Left lobe of liver (tissue), 2 donors: ENCODE measurements at places on chromosomes 5 and 9. TPM values are rescaled to one million over a fixed set of nuclear protein-coding genes. Genes with fewer than 3 reads are reported as not detected.
A peak's percentile ranks its signal among the peaks of the same experiment; 100 is the strongest.

The NUDCD2 gene
- 17.9 TPM for total RNA-seq

GRCh38 chr5:96031180-96031579, 69.5 kb upstream of the ELL2 start:
- DNase-seq: no peak

- no peak for DNase-seq
These were observed 3.9 kb upstream of the HK3 start for GRCh38 chr5:176902911-176903664.

GRCh38 chr9:36911601-36912412, 122.3 kb downstream of the PAX5 start:
- DNase-seq: no peak

The TNFSF8 gene
- 0.33 TPM for total RNA-seq

DNA sequence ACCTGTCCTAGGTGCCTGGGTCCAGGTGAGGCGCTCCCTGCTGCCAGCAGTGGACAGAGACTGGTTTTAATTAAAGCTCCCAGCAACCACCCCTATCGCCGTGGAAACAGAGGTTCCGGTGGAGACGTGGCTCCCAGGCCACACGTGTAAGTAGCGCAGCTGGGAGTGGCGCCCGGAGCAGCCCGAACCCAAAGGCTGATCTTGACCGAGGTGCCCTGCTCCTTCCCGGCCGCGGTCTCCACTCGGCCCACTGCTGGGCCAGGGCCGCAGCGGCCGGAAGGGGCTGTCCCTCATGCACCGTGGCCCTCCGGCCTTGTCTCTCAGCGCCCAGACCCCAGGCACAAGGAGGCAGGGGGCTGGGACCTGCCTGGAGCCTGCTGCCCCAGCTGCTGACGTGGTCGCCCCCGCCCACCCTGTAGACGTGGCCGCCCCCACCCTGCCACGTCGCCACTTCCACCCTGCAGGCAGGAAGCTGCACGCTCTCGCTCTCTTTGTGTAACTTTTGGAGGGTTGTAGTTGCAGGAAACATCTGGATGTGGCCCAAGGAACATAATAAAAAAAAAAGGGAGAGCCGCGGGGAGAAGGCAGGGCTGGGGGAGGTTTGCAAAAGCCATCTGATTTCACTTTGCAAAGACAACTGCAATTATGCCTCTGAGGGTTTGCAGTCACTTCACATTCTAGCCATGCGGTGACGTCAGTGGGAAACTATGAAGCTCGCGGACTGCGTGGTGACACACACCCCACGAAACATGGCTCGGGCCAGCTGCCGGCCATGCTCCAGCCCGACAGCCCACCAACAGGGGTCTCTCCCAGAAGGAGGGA, 129.9 kb downstream of the RXRA start:
- DNase-seq: peak; percentile 63

DNA sequence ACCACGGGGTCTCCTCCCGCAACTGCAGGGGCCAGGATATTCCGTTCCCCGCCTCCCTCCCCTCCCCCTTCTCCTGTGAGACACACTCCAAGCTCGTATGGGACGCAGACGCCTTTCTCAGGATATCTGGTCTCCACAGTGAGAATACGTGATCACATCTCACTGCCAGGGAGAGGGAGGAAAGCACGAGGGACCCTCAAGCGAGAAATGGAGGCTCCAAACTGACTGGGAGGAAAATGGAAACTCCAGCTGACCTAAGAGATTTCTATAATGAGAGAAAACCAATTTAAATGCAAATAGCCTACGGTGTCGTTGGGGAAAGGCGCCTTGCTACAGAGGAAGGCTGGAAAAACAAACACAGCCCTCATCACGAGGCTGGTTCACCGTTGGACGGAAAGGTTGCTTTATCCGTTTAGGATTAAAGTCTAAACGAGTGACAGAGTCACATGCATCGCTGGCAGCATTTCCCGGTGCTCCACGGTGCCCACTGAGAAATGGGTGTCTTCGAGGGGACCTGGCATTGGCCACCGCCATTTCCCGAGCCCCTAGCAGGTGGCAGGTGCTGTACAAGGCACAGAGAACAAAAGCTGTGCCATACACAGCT, 116.9 kb upstream of the CPEB4 start:
- peak; percentile 86 for DNase-seq

The TSTD2 gene
- total RNA-seq: 8.1 TPM

The DAB2 gene
- total RNA-seq: 7.6 TPM

The RNF180 gene
- 4.4 TPM for total RNA-seq

- DNase-seq: no peak
These were observed 40.1 kb downstream of the DCAF10 start for GRCh38 chr9:37840560-37841194.

GRCh38 chr5:61329550-61330128, 2.4 kb upstream of the ZSWIM6 start:
- DNase-seq: no peak

- no peak for DNase-seq
These were observed 140.6 kb upstream of the SLC12A2 start for GRCh38 chr5:127943061-127943371.

The ANKRD31 gene
- not detected for total RNA-seq

- no peak for DNase-seq
These were observed 472.0 kb upstream of the WWC1 start for GRCh38 chr5:167819406-167819805.

The INSYN2B gene
- not detected for total RNA-seq

The AFAP1L1 gene
- 2.6 TPM for total RNA-seq

DNA sequence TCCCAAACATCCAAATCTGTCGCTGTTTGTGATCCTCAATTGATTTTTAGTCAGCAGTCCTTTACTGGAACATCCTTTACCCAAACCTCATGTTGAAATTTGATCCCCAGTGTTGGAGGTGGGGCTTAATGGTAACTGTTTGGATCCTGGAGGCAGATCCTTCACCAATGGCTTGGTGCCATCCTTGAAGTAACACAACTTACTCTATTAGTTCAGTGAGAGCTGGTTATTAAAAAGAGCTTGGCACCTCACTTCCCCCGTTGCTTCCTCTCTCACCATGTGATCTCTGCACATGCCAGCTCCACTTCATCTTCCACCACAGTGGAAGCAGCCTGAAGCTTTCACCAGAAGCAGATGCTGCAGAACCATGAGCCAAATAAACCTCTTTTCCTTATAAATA, 40.3 kb downstream of the DNAJB5 start:
- DNase-seq: peak; percentile 52

The CTSV gene
- 0.15 TPM for total RNA-seq

DNA sequence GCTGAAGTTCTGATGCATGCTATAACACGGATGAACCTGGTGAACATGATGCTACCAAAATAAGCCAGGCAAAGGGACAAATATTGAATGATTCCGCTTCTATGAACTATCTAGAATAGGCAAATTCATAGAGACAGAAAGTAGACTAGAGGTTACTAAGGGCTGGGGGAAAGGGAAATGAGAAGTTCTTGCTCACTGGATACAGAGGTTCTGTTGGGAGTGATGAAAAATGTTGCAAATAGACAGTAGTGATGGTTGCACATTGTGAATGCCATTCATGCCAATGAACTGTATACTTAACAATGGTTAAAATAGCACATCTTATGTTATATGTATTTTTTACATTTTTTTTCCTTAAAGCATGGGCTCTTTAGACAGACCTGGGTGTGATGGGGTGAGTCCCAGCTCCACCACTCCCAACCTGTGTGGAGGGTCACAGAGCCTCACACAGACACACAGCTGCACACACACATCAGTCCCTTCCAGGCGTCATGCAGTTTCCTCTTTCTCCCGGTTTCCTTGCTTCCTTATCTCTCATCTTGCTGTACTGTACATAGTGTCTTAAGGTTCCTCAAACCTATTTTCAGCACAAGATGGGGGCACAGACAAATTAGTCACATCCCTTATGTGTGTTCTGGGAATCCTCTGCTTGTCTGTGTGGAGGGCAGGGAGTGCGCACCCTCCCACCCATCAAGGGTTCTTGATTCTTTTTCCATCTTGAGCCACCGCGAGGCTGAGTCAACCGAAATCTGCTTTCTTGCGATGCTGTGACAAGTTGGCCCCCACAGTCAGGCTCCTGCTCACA, 192.9 kb downstream of the CRB2 start:
- DNase-seq: no peak

The CRHBP gene
- total RNA-seq: 26.4 TPM

The ADRB2 gene
- total RNA-seq: 1.6 TPM

- no peak for DNase-seq
These were observed 5.0 kb upstream of the PTGER4 start for GRCh38 chr5:40674661-40675235.

The FLT4 gene
- total RNA-seq: 7.7 TPM

The MORN5 gene
- not detected for total RNA-seq

The ST8SIA4 gene
- total RNA-seq: 1.7 TPM

DNA sequence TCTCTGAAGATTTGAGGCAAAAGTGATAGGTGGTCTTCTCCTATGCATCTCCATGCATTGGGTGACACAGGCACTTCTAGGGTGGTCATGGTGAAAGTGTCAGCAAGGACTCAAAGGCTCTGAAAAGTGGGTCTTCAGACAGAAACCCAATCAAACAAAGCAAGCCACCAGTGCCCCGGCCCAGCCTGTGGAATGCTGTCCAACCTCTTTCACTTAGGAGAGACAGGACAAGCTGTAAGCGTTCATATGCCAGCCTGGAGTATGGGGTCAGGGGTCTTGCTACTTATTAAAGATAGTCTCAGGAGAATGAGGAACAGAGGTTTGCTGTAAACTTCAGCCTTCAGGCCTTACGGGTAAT, 324.5 kb downstream of the GADD45G start:
- DNase-seq: peak; percentile 8

The PCA3 gene
- total RNA-seq: 0.60 TPM

The CHSY3 gene
- total RNA-seq: 0.83 TPM

- no peak for DNase-seq
These were observed 258.8 kb upstream of the CHD1 start for GRCh38 chr5:99187611-99188010.

The NR5A1 gene
- total RNA-seq: 0.40 TPM

DNA sequence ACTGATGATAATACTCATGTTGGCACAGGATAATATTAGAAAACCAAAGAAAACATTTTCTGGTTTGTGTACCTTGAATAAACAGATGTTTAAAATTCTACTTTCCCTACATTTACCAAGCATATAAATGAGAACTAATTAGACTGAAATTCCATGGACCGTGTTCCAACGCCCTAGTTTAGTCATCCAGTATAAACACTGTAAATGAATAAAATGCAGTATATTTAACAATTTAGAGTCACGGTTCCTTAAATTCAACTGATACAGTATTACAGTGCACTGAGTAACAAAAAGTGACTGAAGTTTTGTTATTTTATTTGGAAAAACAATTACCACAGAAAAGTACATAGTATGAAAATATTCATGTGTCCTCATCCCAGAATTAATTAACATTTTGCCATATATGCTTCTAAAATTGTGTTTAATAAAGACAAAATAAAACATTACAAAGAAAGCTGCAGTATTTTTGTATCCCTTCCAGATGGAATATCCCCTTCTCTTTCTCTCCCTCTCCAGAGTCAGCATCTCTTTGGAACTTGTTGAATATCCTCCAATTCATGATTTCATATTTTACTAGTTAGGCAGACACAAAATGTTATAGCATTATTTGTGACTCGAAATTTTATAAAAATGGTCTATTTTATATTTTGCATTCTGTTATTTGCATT, 112.5 kb downstream of the HMHB1 start:
- DNase-seq: no peak

GRCh38 chr9:106964822-106965525, 102.0 kb downstream of the ZNF462 start:
- no peak for DNase-seq

DNA sequence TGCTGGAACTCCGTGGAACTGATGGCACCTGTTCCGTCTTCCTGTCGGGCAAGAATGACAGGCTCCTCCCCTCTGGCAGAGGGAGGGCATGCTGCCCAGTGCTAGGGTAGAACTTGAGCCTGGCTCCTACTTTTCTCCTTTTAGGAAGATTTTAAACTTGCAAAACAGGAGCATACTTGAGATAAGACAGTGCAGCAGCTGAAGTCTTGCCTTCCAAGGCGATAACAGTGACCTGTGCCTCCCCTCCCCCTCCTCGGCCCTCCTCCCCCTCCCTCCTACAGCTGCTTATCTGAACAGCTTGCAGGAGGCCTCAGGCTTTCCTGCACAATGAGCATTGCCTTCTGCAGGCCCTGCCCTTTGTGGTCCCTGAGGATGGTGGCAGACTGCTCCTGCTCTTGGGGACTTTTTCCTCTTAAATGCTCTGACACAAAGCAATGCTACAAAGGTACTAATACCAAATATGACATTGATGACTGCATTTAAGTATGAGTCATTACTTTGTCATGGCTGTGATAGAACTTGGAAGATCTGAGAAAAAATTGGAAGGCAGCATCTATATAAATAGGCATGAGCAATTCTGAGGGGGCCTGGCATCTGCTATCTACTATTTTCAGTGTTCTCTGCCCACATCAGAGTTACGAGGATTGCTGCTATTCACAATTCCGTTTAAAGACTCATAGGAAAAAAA, 2.0 kb downstream of the GADD45G start:
- peak; percentile 68 for DNase-seq

GRCh38 chr5:107129051-107129450, 541.7 kb downstream of the EFNA5 start:
- no peak for DNase-seq

GRCh38 chr9:89807682-89808075, 202.9 kb downstream of the GADD45G start:
- DNase-seq: no peak

GRCh38 chr5:31157720-31158119, 35.8 kb upstream of the CDH6 start:
- no peak for DNase-seq

GRCh38 chr5:154647114-154647760, 107.9 kb upstream of the LARP1 start:
- peak; percentile 81 for DNase-seq

GRCh38 chr9:130824643-130825350, 10.3 kb upstream of the ABL1 start:
- DNase-seq: no peak

The RNF20 gene
- 17.4 TPM for total RNA-seq

The LRRC19 gene
- total RNA-seq: 0.55 TPM

GRCh38 chr5:163915481-163915961, 410.1 kb downstream of the MAT2B start:
- DNase-seq: no peak

- DNase-seq: no peak
These were observed 110.2 kb upstream of the DAPK1 start for GRCh38 chr9:87387351-87388011.

DNA sequence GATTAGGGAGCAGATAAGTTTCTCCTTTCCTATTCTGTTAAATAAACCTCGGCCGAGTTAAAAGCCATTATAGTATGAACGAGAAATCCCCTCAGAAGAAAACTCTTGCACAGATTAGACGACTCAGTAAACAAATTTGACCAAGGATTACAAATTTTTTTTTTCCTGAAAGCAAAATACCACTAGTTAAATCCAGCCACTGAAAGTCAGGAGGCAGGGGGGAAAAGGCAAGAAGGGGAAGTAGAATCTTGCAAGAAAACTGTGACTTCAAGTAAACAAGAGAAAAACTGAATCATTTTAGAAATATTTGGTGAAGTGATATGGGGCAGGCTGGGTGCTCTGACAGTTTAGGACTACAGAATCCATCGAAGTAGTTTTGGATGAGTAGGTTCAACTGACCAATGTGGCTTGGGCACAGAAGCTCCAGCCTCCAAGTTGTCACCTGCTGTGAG, 251.0 kb downstream of the DENND1A start:
- DNase-seq: no peak

The DRD1 gene
- total RNA-seq: 0.13 TPM

GRCh38 chr5:160692271-160692670, 159.7 kb downstream of the ATP10B start:
- no peak for DNase-seq

GRCh38 chr5:52817818-52818217, 30.1 kb downstream of the ITGA1 start:
- no peak for DNase-seq
